SHP77 treated with DMSO at 0.1 percent for 48 hours (cell line): ENCODE measurements at places on chromosomes 1 and 21.

DNA sequence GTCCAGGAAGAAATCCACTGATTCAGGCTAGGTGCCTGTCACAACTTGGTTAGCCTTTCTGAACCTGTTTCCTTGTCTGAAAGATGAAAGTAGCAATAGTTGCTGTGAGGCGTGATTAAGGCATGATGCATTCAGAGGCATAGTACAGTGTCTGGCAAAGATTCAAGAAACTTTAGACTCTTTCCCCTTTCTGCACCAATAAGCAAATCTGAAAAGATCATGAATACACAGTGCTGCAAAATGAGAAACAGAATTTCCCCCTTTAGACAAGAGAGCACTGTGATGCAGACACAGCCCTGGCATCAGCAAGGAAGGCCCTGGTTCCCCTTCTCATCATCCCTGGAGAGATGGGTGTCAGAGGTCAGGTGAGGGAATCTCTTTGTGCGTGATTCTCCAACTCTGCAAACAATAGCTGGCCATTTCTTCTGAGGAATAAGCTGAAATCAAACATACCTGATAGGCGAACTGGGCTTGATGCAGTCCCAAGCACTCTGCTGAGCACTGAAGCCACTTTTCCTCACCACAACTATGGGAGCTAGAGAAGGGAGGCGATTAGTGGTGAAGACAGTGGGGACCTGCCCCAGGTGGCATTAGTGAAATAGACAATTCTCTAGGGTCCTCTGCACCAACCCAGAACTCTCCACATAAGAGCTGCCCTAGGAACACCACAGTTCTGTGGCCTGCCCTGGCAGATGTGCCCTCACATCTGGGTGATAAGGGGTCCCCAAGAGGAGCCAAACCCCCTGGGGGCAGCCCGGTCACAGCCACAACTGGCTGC is 41.7 kb downstream of the ITPKB start:
- no peak for DNase-seq

GRCh38 chr1:42956739-42957138 is 1.9 kb downstream of the SLC2A1 start:
- DNase-seq = no peak

DNA sequence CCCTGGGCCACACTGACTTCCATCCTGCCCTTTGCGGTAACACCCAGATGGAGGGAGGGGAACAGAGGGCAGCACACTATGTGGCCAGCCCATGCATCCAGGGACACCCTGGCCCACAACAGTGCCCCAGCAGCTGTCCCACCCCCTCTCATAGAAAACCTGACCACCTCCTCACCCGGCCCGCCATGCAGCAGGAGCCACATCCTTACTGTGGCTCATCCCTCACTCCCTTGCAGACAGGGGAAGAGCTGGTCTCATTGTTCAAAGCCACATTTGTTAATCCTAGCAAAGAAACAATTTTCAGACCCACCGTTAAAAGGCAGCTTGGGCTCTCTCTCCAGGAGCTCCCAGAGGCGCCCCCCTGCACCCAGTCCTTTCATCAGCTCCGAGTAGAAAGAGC is 23.2 kb upstream of the NUP133 start:
- no peak for DNase-seq

DNA sequence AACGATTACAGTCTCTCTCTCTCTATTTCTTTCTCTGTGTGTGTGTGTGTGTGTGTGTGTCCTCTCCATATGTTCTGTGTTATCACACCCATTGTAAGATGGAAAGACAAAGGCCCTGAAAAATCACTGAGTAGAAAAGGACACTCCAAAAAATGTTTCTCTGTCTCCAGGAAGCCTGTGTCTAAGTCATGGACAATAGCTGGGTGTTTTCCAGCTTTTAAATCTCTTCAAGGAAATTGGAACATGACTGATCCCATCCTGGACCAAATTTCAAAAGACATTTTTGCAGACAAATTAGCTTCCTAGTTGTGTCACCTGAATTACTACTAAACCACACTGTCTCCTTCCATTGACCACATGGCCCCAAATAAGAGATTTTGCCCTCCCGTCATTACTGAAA is 31.0 kb upstream of the LMX1A start:
- DNase-seq = no peak

GRCh38 chr1:110043016-110043415 is 8.6 kb downstream of the STRIP1 start:
- no peak for DNase-seq

DNA sequence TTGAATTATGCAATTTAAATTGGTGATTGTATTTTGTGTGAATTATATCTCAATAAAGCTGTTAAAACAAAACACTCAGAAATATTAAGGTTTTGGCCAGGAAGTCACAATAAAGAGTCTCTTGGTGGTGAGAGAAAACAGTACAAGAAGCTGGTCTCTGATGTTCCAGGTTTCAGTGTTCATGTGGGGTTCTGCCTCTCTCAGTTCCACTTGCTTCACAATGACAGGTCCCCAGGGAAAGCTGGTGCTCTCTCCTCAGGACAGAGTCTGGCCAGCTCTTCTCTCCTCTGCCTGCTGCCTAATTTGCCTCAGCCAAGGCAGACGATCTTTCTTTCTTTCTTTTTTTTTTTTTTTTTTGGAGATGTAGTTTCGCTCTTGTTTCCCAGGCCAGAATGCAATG is 342.9 kb upstream of the PLXNA2 start:
- DNase-seq = no peak

GRCh38 chr21:17660862-17661261 is 48.2 kb upstream of the BTG3 start:
- no peak for DNase-seq

GRCh38 chr1:18038051-18038450 is 69.5 kb upstream of the IGSF21 start:
- DNase-seq = no peak

DNA sequence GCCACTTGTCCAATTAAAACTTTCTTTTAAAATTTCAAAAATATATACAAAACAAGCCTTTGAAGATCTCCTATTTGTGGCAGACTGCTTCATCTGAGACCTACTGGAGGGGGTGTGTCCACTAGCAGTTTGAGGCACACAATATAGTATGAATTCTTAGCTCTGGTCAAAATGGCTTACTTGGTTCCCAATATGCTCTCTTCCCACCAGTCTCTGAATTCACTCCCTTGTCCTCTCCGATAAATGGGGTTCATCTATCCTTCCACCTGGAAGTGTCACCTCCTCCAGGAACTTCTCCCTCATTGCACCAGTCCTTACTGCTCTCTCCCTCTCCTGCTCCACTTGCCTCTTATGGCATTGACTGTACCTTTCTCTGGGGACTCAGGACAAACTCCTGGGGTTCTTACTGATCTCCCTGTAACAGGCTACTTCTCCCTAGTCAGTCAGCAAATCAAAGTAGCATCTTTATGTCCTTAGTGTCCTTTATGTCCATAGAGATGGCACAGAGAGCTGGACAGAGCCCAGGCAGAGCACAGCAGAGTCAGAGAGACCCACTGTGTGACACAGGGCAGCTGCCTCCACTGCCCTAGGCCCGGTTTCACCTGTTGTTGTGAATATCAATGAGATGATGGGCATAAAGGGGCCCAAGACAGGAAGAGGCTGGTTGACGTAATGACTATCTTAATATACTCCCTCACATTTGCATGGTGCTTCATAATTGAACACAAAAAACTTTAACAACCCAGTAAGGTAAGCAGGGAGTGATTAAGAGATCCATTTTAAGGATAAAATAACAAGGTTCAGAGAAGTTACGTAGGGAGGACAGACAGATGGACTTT is 3.6 kb downstream of the ASAP3 start:
- DNase-seq = no peak

DNA sequence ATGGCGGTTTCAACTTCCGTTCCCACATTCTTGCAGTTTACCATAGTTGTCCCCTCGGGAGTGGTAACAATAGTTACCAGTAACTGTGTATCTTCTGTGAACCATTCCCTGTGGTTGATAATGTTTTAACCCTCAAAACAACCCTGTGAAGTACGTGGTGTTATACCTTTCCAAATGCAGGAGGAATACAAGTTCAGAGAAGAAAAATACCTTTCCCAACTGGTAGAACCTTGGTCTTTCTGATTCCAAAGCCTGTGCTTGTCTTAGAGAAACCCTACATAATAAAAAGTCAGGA is 789 bp downstream of the BTF3L4 start:
- DNase-seq = no peak

DNA sequence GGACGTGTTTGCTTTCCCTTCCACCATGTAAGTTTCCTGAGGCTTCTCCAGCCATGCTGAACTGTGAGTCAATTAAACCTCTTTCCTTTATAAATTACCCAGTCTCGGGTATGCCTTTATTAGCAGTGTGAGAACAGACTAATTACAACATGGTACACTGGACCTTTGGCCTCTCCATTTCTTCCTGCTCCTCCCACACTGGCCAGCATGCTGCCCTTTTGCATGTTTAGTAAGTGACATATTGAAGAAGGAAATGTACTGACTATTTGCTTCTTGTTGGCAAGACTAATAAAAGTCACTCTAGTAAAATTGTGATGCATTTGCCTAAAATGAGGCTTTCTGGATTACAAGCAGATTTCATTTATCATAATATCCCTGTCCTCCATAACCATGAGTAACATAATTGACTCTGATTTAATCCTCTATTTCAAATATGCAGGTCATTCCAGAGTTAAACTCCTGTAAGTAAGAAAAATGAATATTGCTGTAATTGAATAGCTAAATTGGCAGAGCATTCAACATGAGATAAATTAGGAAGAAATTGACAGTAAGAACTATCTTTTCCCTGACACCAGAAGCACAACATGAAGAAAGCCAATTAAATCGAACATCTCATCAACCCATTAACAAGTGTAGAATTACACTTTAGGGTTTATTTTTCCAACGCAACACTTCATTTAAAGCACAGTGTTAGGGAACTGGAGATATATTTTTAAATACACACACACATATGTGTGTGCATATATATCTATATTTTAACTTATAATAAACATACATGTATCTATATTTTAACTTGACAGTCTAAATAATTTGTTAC is 427.8 kb upstream of the ZP4 start:
- no peak for DNase-seq

- no peak for DNase-seq
Measured at GRCh38 chr1:100353071-100353801, 930 bp downstream of the CDC14A start.

DNA sequence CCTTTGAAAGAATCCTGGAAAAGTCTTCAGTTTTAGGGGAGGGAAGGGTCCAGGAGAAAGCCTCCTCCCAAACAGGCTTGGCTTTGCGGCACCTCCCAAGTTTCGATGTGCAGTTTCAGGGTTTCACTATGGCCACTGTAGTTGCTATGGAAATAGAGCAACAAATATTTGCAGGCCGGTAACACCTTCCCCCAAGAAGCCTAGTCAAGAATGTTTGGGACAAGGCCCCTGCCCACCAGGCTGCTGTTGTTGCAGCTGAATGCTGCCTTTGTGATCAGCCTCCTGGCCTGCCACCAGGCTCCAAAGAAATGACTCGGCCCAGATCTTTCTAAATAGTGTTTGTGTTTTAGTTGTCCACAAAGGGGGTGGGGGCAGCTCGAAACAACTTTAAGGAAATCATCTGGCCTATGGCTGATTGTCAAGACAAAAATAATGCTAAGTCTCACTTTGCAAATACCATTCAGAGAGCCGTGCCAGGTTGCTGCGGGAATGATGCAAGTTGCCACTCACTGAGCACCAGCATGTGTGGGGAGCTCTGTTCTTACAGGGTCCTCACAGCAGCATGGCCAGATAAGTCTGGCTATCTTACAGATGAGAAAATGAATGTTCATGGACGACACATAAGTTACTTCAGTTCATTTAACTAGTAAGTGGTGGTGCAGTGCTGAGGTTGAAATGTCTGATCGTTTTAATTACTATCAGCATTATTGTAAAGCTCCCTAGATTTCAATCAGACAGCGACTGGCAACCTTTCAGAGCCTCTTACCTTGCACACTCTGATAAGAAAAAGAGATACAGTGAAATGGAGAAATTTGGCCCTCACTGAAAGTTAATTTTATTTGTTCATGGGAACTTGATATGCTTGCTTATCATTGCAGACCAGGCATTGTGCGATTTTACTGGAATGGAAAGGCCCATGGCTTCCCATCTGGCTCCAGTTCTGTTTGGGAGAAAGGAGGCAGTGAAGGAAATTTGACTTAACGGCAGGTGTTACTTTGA is 91.2 kb upstream of the JUN start:
- DNase-seq = peak; percentile 65

GRCh38 chr1:57536749-57537423 is 113.0 kb upstream of the DAB1 start:
- DNase-seq = no peak

DNA sequence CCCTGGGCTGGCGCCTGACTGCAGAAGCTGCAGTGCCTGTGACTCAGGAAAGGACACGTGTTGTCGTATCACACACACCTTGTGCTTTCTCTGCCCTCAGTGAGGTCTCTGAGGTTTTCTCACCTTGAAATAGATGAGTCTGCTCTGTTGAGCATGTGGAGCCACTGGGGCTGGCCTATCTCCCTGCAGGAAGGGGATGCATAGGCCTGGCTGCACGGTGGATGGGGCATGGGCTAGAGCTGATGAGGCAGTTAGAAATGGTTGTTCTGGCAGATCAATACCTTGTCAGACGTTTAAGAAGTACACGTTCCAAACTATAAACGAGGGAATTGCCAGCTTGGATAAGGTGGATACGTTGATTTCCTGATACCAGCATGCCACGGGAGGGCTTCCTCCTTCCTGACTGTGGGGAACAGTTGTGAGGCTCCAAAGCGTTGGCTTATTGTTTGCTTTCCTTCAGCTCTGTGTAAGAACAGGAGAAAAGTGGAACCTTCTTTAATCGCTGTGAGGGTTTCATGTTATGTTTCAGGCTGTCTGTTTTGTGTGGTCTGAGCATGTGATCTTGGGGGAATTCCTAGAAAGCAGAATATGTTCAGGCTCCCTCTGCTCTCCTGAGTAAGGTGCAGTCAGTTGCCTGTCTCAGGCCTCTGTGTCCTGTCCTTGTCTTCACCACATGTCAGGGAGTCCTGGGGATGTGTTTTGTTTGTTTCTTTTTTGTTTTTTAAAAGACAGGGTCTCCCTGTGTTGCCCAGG is 44.8 kb downstream of the PCNT start:
- no peak for DNase-seq

DNA sequence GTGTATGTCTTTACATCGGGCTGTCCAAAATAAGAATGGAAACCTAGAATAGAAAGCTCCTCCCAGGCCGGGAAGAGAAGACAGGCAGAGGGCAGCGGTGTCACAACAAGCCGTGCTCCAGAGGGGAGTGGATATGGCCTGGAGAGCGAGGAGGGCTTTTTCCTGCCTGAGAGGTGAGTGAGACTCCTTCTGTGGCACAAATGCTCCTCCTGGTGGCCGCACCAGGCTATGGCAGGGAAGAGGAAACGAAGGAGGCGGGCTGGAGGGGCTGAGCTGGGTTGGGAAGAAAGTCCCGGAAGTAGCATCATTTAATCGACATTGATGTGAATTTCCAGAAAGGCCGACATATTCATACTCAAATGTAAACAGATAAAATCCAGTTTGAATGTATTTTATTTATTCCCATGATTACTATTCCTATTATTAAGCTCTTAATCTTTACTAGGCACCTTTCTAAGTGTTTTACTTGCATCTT is 54.7 kb downstream of the MEF2D start:
- peak; percentile 94 for DNase-seq

- no peak for DNase-seq
Measured at GRCh38 chr1:221276896-221277409, 397.7 kb downstream of the HLX start.

DNA sequence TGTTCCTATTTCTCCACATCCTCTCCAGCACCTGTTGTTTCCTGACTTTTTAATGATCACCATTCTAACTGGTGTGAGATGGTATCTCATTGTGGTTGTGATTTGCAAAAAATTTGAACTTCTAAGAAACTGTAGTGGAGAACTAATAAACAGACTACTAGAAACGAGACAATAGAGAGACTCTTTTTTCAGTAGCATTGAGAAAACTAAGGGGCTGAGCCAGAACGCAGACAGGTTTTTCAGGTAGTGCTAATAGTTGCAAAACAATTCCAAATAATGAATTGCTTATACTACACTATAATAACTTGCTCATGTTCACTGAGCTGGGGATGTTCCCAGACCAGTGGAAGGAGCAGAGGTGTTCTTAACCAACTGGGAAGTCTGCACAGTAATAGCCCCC is 98.8 kb upstream of the DPH5 start:
- DNase-seq = no peak
